Fibroblast of skin of right quadriceps (primary cell): ENCODE measurements at places on chromosomes 2 and 18.

DNA sequence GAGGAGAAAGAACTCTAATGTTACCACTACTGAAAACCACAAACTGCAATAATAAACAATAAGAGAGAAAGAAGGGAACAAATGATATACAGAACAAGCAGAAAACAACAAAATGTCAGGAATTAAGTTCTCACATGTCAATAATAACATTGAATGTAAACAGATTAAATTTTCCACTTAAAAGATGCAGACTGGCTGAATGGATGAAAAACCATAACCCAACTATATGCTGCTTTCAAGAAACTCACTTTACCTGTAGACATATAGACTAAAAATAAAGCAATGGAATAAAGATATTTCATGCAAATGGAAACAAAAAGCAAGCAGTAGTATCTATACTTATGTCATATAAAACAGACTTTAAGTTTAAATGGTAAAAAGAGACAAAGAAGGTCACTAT, 50.4 kb downstream of the MRO start:
- no peak for DNase-seq

- DNase-seq = peak; percentile 67
Observed at GRCh38 chr2:200662727-200663126, 76.9 kb downstream of the AOX1 start.

GRCh38 chr2:158676696-158677095, 118.4 kb upstream of the DAPL1 start:
- no peak for DNase-seq

GRCh38 chr2:47174733-47175361, 19.7 kb upstream of the STPG4 start:
- peak; percentile 36 for DNase-seq

- no peak for DNase-seq
Observed at GRCh38 chr2:240981871-240982800, 16.3 kb upstream of the SNED1 start.

DNA sequence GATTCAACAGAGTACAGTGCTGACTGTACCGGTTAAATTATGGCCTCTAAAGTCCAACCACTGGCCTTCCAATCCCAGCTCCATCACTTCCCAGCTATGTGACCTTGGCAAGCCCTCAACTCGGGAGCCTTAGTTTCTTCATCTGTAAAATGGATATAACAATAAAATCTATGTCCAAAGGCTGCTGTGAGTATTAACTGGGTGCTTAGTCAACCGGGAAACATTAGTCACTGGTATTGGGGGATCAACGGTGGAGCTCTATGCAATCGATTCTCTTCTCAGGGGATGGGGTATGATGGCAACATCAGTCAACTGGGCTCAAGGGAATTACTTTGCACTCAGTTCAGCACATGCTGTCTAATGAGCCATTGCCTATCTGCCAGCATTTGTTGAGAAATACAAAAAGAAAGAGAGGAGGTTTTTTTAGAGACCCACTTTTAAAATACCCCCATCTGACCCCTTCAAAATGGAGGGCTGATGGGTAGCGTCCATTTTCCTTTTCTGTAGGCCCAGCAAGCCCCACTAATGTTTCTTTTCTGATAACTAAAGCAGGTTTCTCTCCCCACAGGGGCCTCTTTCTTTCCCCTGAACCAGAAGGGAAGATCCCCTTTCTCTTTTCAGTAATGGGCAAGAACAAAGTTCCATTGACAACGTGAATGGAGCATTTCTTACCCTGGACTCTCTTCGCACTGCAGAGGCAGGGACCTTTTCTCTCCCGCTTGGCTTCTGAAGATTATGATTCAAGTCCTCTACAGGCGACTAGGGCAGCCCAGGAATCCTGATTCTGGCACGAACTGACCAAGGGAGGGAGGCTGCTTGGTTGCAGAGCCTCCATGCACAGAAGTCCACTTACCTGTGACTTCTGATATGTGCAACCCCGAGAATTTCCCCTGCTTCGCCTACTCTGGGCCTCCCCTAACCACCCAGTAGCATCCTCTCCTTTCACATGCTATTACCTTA, 8.7 kb upstream of the AGFG1 start:
- no peak for DNase-seq

GRCh38 chr2:6855860-6856547, 9.7 kb downstream of the CMPK2 start:
- DNase-seq = peak; percentile 15
